Dermis microvascular lymphatic vessel endothelial cell (primary cell): ENCODE measurements at places on chromosomes 2 and 18. TPM values are rescaled to one million over a fixed set of nuclear protein-coding genes. Genes with fewer than 3 reads are reported as not detected.

The LHCGR gene
- total RNA-seq, result not detected in 2 replicates

The SCRN3 gene
- total RNA-seq, result 13.2 and 14.2 TPM in 2 replicates

The GNLY gene
- total RNA-seq, result not detected in 2 replicates

The FEV gene
- not detected in 2 replicates for total RNA-seq

The DSC2 gene
- under 0.01 and 0.13 TPM in 2 replicates for total RNA-seq

The NOSTRIN gene
- 2.5 and 2.8 TPM in 2 replicates for total RNA-seq

The C1D gene
- total RNA-seq, result 13.0 and 16.0 TPM in 2 replicates

The VAMP8 gene
- total RNA-seq, result 2.8 and 5.9 TPM in 2 replicates

The GMCL1 gene
- 6.5 and 7.2 TPM in 2 replicates for total RNA-seq

The GRB14 gene
- total RNA-seq, result 0.38 and 0.64 TPM in 2 replicates

The CCDC150 gene
- total RNA-seq, result 4.4 and 5.5 TPM in 2 replicates
